ENCODE measurements at places on chromosomes 5 and 9. TPM values are rescaled to one million over a fixed set of nuclear protein-coding genes. Genes with fewer than 3 reads are reported as not detected.

TMEM252 gene
- not detected for total RNA-seq

SAXO1 gene
- total RNA-seq: not detected

ZDHHC11 gene
- total RNA-seq: 18.6 TPM

ADCY2 gene
- not detected for total RNA-seq

PCDHB10 gene
- total RNA-seq: not detected

HTR1A gene
- not detected for total RNA-seq

HK3 gene
- not detected for total RNA-seq

KIF24 gene
- total RNA-seq: 3.4 TPM

CDC14B gene
- 10.1 TPM for total RNA-seq

FBN2 gene
- total RNA-seq: 16.2 TPM

C9orf50 gene
- total RNA-seq: not detected

PCDHA8 gene
- 0.07 TPM for total RNA-seq

JAKMIP2 gene
- not detected for total RNA-seq

GRM6 gene
- total RNA-seq: not detected

CD14 gene
- total RNA-seq: 5.6 TPM

BTNL3 gene
- not detected for total RNA-seq

IFNA5 gene
- not detected for total RNA-seq

ROR2 gene
- total RNA-seq: 2.9 TPM

NR4A3 gene
- 2.0 TPM for total RNA-seq

OMD gene
- total RNA-seq: not detected

NTNG2 gene
- 3.6 TPM for total RNA-seq

RNF224 gene
- 0.24 TPM for total RNA-seq

BHMT gene
- not detected for total RNA-seq

BTNL9 gene
- 0.88 TPM for total RNA-seq

TIFAB gene
- not detected for total RNA-seq

MYOZ3 gene
- total RNA-seq: 0.05 TPM

Data from A549 treated with CpdA at 1 μM for 4 hours (cell line).